NCI-H2081 treated with DMSO at 0.1 percent for 48 hours (cell line): ENCODE measurements at places on chromosomes 2 and 18.

DNA sequence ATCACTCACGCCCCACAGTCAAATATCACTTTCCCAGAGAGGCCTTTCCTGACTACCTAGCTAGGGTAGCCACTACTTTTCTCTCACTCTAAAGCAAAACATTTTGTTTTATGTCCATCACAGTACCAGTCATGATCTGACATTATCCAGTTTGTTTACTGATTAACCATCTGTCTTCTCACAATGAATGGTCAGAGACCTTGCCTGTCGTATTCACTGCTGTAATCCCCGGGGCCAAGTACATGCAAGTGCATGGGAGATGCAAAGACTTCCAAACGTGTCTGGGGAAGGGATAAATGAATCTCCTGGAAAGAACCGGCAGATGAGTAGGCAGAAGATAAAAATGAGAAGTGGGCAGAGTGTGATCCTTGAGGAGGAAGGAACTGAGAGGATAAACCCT is 39.7 kb downstream of the THUMPD2 start:
- DNase-seq, result no peak

GRCh38 chr2:11367170-11367730 is 22.8 kb upstream of the ROCK2 start:
- DNase-seq, result no peak

- no peak for DNase-seq
These were observed 177.1 kb upstream of the KLHL29 start for GRCh38 chr2:23207871-23208270.

GRCh38 chr18:45539491-45539891 is 75.8 kb upstream of the SLC14A2 start:
- no peak for DNase-seq

DNA sequence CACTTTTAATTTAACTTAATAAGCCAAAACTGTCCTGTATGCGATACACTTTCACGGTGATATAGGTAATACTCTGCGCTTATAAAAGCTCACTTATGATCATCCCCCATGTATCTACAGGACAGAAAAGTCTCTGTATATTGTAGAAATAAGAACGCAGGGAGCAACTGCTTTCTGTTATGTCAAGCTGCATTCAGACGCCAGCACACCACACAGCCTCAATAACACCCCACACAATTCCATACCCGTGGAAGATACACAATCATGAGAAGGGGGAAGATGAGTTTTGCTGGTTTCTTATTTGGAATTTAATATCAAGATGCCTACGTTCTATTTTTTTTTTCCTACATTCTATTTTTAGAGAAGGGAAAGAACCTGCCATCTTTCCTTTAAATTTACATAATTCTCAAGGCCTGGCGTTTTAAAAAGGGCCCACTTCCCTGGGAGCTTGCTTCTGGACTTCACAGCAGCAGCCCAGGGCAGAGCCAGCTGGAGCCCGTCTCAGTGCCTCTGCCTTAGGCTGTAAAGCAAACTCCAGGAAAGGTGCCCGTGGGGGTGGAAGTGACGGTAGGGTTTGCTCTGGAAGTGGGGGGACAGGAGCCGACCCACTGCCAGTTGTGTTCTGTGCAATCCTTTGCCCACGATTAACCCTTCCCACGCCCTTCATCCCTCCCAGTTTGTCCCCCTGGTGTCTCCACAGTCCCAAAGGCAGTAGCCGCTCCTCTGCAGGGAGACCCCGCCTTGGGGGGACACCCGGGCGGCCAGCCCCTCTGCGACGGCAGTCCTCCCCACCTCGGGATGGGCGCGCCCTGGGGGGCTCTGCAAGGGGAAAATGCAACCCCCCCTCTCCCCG is 5.3 kb downstream of the PTGR3 start:
- no peak for DNase-seq

- DNase-seq, result no peak
These were observed 93.5 kb upstream of the SPATS2L start for GRCh38 chr2:200212862-200213425.

DNA sequence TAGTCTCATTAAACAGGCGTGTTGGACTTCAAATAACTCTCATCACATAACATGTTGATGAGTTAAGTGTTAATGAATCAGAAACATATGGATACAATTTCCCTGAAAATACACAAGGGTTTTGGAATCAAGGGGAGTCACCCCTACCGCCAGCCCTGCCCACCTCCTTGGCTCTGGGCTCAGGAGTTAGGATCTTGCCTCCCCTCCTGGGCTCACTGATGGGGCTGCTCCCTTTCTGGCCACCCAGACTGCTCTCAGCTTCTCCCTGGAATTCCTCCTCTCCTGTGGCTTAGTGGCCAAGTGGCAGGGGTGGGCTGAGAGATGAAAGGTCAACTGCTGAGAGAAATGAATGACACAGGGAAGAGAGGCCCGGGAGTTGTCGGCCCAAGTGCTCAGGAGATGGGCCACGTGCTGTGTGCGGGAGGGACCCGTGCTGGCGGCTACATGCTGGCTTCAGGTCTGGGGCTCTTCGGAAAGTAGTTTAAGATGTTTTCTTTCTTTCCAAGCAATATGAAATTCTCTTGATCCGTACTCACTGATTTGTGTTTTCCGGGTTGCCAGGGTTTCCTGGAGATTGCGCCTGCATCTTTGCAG is 55.8 kb upstream of the TNP1 start:
- no peak for DNase-seq

GRCh38 chr18:26840965-26841364 is 24.5 kb downstream of the AQP4 start:
- no peak for DNase-seq

DNA sequence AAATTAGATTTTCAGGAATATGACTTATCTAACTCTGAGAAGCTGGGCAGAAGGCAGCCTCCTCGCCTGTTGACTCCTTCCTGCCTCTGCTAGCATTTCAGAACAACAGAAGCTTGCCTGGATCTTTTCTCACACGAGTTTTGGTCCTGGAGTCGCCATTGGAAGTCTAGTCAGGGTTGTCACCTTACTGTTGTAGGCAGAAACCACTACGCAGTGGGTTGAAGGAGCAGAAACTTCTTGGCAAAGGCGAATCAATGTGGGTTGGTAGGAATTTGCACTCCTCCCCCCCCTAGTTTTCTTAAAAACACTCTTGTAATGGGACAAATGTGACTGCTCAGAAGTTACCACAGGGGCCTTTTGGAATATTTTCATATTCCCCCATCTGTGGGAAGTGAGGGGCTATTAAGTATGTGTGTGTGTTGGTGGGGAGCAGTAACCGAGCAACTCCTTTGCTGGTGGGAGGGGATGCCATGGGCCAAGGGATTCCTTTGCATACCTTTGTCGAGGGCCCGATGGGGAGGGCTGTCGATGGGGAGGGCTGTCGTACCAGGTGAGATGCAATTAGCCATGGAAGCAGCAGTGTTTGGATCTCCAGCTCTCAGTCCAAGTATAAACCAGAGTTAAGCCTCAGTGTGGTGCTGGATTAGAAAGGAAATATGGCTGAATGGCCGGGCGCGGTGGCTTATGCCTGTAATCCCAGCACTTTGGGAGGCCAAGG is 117.4 kb downstream of the FMNL2 start:
- no peak for DNase-seq

DNA sequence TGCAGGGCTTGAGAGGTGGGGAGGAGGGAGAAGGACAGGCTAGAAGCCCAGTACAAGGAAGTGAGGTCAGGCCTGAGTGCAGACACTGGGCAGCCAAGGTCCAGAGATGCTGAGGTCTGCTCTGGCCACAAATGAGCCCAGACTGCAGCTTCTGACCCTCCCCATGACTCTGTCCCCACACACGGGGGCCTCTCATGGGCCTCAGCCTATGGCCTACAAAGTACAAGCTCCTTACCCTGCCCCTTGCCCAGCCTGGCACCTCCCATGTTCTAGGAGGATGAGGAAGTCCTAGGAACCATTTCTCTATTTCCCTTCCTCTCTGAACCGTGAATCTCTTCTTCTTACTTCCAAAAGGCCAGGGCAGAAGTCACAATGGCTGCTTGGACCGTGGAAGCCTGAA is 193.8 kb downstream of the ANKRD30B start:
- no peak for DNase-seq

GRCh38 chr2:39779341-39779851 is 338 bp upstream of the THUMPD2 start:
- DNase-seq, result no peak

GRCh38 chr2:134391751-134392160 is 137.9 kb downstream of the MGAT5 start:
- no peak for DNase-seq

DNA sequence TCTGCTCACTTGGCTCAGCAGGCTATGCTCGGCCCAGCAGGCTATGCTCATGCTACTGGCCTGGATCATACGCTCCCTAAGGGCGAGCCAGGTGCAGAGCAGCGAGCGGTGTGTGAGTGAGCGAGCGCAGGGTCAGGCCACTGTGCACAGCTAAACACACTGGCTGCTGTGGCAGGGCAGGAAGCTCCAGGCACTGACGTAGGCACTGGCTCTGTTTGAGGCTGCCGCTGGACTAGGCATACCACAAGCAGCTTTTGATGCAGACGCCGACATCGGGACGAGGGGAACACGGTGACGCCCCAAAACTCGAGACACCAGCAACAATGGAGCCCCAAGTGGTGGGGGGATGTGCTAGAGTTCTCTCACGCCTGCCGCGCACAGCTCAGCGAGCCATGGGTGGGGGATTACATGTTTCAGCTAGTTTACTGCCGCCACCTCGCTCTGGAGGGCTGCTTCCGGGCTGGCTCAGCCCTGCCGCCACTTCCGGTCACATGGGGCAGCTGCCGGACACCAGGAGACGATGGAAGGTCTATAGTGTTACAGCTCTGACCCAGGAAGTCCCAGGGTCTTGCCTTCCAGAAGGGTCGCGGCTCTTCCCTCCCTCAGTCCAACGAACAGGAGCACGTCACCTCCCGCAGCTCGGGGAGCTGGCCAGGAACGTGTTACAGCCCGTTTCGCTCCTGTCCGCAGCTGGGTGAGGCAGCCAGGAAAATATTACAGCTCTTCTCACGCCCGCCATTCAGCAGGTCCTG is 1176.9 kb upstream of the LRRTM1 start:
- DNase-seq, result no peak

DNA sequence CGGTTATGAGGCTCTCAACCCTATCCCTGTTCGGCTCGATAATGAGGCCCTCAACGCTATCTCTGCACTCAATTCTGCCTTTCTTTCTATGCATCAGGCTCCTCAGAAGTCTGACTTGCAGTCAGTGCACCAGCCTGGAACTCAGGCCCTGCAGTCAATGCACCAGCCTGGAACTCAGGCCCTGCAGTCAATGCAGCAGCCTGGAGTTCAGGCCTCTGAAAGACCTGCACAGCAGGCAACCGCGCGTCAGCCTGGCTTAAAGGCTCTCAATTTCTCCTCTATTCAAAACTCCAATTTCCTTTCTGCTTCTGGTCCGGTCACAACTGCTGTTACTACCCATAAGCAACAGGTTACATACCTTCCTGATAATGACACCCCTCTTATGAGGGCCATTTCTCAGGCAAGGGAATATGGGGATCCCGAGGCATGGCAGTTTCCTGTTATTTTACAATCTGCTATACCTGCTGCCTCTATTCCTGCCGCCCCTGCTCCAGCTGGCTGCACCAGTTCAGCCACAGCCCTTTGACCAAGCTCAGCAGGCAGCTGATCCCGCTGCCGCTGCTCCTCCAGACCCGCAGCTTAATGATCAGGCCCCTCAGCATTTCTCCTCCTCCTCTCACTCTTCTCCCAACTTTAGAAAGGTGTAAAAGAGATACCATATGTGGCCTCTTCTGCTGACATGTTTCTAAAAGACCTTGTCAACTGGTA is 933.6 kb upstream of the FANCL start:
- no peak for DNase-seq

DNA sequence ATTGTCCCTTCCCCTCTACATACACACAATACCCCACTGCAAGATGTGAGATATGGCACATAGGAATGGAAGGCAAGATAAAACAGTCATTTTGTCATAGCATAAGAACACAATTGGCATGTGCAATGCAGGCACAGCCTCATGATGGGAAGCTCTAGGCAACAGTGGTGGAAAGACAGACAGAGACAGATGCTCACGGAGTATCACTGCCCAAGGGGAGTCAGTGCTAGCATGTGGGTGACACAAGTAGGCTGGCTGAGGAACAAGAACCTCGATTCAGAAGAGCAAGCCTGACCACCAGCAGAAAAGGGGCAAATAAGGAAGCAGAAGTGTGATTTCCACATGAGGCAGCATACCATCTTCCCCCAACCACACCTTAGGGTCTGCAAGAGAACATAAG is 323.6 kb downstream of the PAX3 start:
- no peak for DNase-seq

GRCh38 chr2:194709840-194710239 is 947.2 kb upstream of the SLC39A10 start:
- no peak for DNase-seq

GRCh38 chr2:183604065-183604464 is 479.8 kb downstream of the NUP35 start:
- no peak for DNase-seq

DNA sequence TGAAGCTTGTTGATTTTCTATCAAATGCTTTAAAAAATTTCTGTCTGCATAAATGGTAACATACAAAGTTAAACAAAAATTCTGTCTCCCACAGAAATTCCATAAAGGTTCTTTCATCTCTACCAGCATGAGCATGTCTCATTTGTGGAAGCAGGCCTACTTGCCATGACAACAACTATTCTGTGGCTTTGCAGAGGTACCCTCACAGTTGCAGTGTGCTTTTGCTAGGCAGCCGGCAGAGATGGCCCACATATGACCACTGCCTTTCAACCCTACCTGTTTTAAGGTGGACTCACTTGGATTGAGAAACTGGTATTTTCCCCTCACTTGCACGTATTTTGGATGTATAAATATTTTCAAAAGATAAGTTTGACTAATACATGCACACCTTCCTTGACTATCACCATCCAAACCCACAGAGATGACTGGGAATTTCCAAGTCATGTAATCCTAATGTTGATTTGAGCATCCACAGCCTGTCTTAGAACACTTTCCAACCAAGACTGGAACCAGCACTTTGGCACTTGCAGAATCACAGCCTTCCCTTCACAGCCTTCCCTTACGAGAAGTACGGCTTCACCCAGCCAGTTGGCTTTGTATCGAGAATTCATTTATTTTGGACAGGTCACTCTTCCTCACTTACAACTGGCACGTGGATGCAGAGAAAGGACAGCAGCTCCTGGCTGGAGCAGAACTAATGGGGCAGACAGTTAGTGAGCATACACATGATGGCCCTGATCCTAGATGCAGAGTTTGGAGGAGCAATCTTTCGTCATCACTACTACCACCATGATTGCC is 9.3 kb upstream of the FHL2 start:
- DNase-seq, result no peak

GRCh38 chr2:43001787-43002468 is 209.5 kb upstream of the HAAO start:
- DNase-seq, result no peak
